ENCODE measurements at places on chromosomes 16 and 17.

GRCh38 chr16:53689636-53690035 lies 14.0 kb downstream of the RPGRIP1L start:
- no peak for DNase-seq

DNA sequence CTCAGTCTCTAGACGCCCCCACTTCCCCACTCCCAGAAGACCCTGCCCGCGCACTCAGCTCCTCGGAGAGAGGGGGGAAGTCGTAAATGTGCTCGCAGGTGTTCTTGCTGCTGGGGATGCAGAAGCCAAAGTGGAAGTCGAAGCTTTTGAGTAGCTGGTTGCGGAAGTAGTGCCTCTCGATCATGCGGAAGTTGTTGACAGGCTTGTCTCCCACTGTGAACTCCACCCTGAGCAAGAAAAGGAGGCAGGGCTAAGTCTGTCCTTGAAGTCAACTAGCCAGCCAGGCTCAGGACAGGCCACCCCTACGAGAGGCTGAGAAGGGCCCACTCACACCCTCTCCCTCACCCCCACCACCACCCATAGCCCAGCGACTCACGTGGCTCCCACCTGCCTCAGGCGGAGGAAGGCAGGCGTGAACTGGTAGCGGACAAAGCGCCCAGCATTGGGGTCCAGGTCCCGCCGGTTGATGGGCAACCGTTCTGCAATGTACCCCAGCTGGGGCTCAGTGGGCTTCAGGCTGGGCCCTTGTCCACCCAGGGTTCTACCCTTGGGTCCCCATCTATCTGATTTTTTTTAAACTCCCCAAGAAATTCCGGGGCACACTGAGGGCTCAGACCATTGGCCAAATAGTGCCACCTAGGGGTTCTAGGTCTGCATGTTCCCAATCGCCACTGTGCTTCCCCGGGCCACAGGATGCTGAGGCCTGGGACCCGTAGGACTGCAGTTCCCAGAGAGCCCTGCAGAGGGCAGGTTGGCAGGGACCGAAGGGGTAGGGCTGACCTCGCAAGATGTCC lies 4.6 kb downstream of the UNC119 start:
- DNase-seq = peak; percentile 59

DNA sequence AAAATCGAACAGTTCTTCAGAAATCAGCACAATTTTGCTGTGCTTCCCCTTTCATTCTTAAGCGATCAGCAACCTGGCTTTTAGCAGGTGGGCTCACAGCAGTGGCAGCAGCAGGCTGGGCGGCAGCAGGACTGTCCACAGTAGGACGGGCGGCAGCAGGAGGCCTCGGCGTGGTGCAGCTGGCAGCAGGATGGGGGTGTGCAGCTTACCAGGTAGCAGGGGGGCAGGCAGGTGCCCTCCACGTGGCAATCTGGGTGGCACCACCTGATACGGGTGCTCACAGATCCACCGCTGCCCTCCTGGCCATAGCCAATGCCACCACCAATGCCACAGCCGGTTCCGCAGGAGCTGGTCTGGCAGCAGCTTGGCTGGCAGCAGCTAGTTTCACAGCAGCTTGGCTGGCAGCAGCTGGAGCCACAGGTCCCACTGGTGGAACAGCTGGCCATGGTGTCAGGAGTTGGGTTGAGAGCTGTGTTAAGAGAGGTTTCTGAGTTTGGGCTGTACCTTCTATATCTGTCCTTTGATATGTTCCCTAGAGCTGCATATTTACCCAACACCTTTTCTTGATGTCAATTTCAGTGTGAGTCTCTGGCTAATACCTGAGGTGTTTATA lies at the start of gene KRTAP1-4:
TSS of gene KRTAP1-4 (minus strand) at position 563 of the 613 bp plus-strand sequence. CDS start at position 446, 117 bp downstream.
- DNase-seq = no peak

GRCh38 chr17:20184977-20185619 lies 175.9 kb downstream of the SPECC1 start:
- DNase-seq = no peak

- no peak for DNase-seq
Measured at GRCh38 chr17:46124695-46125592, 68.3 kb downstream of the KANSL1 start.

GRCh38 chr17:20084621-20085282 lies 75.6 kb downstream of the SPECC1 start:
- DNase-seq = no peak

DNA sequence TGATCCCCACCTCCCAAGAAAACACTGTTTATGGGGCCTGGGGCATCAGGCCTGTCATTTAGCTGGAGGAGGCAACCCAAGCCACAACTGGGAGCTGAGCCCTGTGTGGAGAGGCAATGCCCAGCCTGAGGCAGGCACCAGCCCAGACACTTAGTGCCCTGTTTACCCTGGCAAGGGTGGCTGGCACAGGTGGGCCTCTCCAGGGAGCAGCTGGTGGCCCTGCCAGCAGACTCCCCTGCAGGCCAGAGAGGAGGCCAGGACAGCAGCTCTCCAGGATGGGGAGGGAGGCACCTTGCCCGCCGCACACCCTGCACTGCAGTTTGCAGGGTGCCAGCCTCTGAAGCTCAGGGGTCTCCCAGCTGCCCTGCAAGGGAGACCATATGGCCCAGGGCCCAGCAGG lies 9.1 kb upstream of the TMEM92 start:
- DNase-seq = no peak

- DNase-seq = no peak
Measured at GRCh38 chr16:12586701-12587100, 217.0 kb downstream of the CPPED1 start.

DNA sequence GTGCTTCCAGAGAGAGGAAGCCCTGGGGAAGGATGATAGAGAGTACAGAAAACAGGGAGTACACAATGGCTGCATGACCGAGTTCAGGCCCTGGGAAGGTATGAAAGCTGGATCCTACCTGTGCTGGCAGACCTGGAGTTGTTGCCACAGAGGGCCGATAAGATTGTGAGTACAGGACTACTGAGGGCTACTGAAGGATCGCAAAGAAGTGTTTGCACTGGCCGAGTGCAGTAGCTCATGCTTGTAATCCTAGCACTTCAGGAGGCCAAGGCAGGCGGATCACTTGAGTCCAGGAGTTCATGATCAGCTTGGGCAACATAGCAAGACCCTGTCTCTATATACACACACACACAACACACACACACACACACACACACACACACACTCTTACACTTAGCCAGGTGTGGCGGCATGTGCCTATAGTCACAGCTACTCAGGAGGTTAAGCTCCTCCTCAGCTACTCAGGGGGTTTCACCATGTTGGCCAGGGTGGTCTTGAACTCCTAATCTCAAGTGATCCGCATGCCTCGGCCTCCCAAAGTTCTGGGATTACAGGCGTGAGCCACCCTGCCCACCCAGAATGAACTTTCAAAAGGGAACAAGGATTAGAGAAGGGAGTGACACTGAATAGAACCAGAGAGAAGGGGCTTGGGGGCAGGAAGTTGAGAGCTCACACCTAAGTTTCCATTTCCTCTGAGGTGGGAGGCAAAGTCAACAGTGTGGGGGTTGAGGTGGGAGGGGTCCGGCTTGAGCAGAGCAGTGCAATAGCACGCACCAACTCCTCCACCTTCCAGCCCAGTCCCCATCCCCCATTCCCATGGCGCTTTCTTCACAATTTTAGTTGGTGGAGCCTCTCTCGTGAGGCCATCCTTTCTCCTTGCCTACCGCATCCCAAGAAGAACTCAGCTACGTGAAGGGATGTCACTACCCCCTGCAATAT lies 7.5 kb downstream of the SCIMP start:
- DNase-seq = no peak

DNA sequence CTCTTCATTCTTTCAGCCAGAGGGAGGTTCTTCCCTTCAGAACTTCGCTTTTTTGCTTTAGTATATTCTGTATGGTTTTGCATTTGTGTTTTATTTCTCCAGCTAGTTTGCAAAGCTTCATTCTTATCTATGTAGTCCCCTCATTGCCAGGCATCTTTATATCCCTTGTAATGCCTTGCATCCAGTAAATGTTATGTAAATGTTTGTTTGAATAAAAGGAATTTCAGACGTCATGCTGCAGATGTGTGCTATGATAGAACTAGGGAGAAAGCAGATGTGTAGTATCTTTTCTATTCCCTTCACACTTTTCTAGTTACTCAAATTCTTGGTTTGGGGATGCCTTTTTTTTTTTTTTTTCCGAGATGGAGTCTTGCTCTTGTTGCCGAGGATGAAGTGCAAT lies 62.6 kb upstream of the RASL10B start:
- no peak for DNase-seq

DNA sequence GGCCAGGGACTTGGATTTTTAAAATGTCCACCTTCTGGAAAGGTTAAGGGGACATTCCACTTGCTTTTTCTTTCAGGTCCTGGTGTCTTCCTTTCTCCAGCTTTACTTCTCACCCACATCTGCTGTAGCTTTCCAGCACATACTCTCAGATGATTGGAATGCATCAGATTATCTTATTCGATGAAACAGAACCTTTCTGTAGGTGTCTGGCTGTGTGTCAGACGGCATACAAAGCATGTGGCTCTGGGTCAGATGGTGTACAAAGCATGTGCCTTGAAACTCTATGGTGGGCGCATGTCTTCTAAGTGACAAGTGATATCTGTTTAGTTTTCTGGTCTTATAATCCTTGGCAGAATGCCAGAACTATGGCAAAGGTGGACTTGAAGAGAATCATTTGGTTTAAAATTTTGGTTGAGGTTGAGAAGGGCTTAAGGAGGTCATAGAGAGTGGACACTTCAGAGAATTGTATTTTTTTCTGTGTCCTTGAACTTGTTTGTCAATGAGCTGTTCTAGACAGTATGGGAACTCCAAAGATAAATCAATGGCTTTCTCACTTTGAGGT lies 125.3 kb downstream of the FTO start:
- DNase-seq = no peak

- DNase-seq = no peak
Measured at GRCh38 chr17:213286-214105, 32.0 kb upstream of the DOC2B start.

- DNase-seq = no peak
Measured at GRCh38 chr16:9422762-9423513, 331.5 kb downstream of the HAPSTR1 start.

GRCh38 chr17:77528516-77529327 lies 388.0 kb downstream of the SEC14L1 start:
- DNase-seq = peak; percentile 32

DNA sequence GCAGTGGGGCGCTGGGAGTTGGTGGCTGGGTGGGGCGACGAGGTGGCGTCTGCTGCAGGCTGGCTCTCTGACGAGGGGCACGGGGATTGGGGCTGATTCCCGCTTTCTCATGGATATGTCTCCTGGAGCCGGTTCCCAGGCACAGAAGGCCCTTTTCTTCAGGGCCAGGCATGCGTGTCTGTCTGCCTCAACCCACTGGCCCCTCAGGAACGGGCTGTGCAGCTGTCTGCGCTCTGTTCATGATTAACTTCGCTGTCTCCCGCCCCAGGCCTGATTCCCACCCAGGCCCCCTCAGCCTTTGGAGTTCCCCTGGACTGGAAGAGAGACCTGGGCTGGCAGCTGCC lies 53.1 kb downstream of the RAP1GAP2 start:
- DNase-seq = no peak

GRCh38 chr16:50038756-50039529 lies 13.9 kb downstream of the CNEP1R1 start:
- no peak for DNase-seq

DNA sequence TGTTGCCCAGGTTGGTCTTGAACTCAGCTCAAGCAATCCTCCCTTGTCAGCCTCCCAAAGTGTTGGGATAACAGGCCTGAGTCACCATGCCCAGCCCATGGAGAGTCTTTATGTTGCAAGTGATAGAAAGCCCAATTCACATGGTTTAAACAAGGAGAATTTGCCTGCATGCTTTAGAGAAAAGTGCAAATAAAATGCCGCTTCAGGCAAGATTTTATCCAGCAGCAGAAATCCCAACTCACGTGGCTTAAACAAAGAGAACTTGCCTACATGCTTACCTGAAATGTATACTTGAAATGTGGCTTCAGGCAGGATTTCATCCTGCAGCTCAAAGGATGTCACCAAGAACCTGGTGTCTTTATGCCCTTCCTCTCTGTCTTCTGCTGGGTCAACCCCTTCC lies 28.8 kb upstream of the XYLT2 start:
- no peak for DNase-seq

GRCh38 chr17:38463451-38463858 lies 35.2 kb downstream of the ARHGAP23 start:
- no peak for DNase-seq

GRCh38 chr16:89869911-89870310 lies 3.5 kb upstream of the TCF25 start:
- no peak for DNase-seq

GRCh38 chr17:67700037-67700724 lies 17.6 kb upstream of the NOL11 start:
- DNase-seq = no peak

DNA sequence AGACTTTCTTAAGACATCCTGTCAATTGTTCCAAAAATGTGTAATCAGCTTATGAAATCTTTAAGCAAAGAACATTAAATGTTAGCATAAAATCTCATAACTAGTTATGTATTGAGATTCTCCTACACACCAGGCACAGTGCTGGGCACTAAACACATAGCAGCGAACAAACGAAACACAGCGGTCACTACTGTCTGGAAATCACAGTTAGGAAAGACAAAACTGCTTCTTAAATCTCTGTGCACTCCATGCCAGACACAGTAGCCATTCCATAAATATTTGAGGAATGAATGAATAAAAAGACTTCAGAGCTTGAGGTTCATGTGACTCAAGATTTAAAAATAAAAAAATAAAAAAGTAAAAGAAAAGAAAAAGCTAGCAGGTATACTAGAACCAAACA lies 20.1 kb downstream of the TOX3 start:
- DNase-seq = no peak

DNA sequence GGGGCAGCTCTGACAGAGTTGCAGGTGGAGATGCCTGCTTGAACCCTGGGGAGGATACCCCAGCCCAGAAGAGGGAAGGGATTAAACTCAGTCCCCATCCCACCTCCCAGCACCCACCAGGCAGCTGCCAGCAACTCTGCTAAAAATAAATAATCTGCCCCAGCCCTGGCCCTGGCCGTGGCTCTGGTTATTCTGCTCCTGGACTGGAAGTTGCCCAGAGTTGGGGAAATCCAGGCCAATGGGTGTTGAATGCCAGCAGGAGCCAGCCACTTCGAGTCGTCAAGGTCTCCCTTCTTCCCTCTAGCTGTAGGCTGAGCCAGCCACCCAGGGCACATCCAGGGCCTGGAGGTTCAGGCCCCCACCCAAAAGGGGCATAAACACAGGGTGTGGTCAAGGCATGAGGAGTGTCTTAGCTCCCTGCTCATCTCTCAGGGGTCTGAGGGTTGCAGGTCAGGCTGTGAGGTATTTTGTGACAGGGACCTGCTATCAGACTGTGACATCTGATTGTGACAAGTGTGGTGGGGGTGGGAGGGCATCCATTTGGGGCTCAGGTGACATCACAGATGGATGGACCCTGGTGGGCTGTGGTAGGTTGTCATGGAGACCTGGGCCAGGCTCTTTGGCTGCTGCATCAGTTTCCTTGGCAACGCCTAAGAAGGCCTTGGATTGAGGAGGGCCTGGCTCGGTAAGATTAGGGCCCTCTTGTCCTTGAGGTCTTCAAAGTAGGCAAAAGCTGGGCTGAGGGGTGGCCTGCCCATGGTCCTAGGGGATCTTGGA lies 1.0 kb upstream of the RRAD start:
- DNase-seq = no peak

Data from progenitor cell of endocrine pancreas (in vitro differentiated cells).